Chondrocyte (in vitro differentiated cells): ENCODE measurements at places on chromosomes 2 and 18. TPM values are rescaled to one million over a fixed set of nuclear protein-coding genes. Genes with fewer than 3 reads are reported as not detected.

DNA sequence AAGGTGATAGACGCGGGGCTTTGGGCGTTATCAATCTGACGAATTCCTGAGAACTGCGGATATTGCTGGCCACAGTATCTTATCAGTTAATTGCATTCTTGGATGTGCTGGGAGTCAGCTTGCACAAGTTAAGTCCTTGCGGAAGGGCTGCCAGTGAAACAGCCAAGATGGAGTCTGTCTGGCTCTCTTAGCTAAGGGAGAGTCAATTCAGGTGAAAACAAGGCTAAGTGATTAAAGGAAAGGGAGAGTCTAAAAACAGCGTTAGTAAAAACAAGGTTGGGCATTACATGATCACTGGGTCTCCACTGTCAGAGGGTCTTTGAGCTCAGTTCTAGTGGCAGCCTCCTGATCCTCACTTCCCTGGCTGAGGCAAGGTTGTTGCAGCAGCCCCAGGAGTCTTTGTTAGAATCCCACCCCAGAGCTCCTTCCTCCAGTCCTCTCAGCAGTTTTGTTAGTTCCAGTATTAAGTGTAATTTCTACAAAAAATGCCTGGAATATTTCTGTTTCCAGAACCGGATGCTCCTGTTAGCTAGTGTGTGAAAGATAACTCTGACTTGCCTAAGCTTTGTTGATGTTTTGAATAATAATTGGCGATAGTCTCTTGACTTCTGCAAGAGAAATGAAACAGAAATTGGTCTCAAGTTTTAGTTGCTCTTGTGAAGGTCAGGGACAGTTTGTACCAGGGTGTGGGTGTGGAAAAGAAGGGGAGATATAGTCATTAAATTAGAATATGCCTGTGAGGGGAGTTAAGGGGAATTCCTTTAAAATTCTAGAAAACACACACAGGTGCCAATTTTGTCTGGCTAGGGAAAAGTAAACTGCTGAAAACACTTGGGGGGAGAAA lies 10.6 kb downstream of the CFLAR start:
- no peak for DNase-seq
- H3K4me3 ChIP-seq, result peak overlapping the region; percentile 37
- peaks cover 63% of the 10 kb centered on the region for H3K4me1 ChIP-seq
- no peaks in the 10 kb centered on the region for H3K27me3 ChIP-seq
- H3K36me3 ChIP-seq, result peaks cover 2% of the 10 kb centered on the region
- peak overlapping the region; percentile 92 for H3K27ac ChIP-seq

- H3K4me3 ChIP-seq, result no peak overlapping the region
- peak overlapping the region; percentile 71 for H3K27ac ChIP-seq
- H3K4me1 ChIP-seq, result peaks cover 56% of the 10 kb centered on the region
- H3K36me3 ChIP-seq, result no peaks in the 10 kb centered on the region
Measured at GRCh38 chr2:215680605-215681598, 245.0 kb upstream of the FN1 start.

DNA sequence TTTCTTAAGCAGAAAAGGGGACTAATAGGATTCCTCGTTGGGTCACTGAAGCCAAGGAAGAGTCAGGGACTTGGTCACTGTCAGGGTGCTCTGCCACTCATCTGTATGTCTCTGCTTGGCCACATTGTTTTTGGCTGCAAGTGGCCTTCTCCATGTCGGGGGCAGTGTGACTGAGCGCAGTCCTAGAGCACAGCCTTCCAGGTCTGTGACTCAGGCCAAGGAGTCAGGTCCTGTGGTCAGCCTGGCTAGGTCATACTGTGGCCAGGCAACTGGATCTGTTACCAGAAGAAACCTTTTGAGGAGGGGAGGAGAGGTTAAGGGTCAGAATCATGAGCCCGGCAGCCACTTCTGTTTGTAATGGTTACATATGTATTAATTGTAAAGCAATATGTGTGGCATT lies 61.3 kb downstream of the GALNT1 start:
- H3K4me1 ChIP-seq, result peaks cover 27% of the 10 kb centered on the region
- H3K4me3 ChIP-seq, result no peak overlapping the region
- H3K27me3 ChIP-seq, result no peaks in the 10 kb centered on the region
- H3K36me3 ChIP-seq, result peaks cover 8% of the 10 kb centered on the region
- DNase-seq, result no peak

The RTKN gene
- 18.3 to 32.4 TPM (median 20.4 TPM) in 3 replicates for total RNA-seq

The PAX8 gene
- total RNA-seq, result 0.29 TPM in 1 of 3 replicates, not detected in the others

DNA sequence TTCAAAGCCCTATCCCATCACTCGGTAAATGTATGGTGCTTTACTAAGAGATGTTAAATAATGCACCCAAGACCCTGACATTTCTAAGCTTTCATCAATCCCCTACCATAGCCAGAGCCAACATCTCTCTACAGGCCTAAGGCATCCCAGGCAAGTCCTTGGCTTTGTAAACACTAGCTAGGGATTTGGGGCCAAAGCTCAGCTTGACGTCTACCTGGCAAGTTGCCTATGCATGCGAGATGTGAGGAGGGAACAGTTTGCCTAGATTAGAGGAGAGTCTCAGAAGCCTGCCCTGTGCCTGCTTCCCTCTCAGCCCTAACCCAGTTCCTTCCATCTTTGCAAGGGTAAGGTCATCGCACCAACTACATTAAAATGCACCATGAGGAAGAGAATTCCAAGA lies 221.5 kb upstream of the NCKAP5 start:
- no peak for DNase-seq
- peaks cover 1% of the 10 kb centered on the region for H3K36me3 ChIP-seq
- H3K4me1 ChIP-seq, result peaks cover 21% of the 10 kb centered on the region
- no peak overlapping the region for H3K27ac ChIP-seq
- H3K27me3 ChIP-seq, result no peaks in the 10 kb centered on the region

The KLHL14 gene
- total RNA-seq, result not detected in 3 replicates

- no peaks in the 10 kb centered on the region for H3K27me3 ChIP-seq
- no peak overlapping the region for H3K27ac ChIP-seq
- no peak for DNase-seq
- no peaks in the 10 kb centered on the region for H3K36me3 ChIP-seq
- peaks cover 5% of the 10 kb centered on the region for H3K4me1 ChIP-seq
Measured at GRCh38 chr18:73719611-73720010, 428.0 kb downstream of the FBXO15 start.

DNA sequence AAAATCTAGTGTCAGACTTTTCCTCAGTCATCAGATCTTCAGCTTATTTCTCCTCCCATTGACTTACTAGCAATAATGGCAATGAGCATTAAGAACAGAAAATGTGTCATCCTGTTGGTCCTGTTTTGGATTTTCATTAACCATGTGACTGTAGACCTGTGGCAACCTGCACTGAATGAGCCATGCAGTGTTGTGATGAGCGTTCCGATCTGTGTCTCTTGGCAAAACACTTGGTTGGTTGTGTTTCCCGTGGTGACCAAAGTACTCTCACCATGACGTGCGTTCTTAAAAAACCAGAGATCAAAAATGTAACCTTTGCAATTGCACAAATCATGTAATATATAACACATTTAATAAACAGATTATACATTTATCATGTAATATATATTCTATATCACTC lies 138.6 kb downstream of the MAP3K20 start:
- H3K4me1 ChIP-seq, result peaks cover 41% of the 10 kb centered on the region
- H3K4me3 ChIP-seq, result no peak overlapping the region
- no peak for DNase-seq
- no peaks in the 10 kb centered on the region for H3K27me3 ChIP-seq

- H3K27me3 ChIP-seq, result no peaks in the 10 kb centered on the region
- H3K36me3 ChIP-seq, result no peaks in the 10 kb centered on the region
- no peaks in the 10 kb centered on the region for H3K4me1 ChIP-seq
- no peak overlapping the region for H3K27ac ChIP-seq
- H3K4me3 ChIP-seq, result no peak overlapping the region
- no peak for DNase-seq
Measured at GRCh38 chr2:149446748-149447147, 116.4 kb downstream of the LYPD6 start.

The EIPR1 gene
- 17.8 to 26.8 TPM (median 18.2 TPM) in 3 replicates for total RNA-seq

The MYO3B gene
- not detected in 3 replicates for total RNA-seq

GRCh38 chr2:172613615-172614231 lies 57.8 kb downstream of the PDK1 start:
- H3K4me1 ChIP-seq, result peaks cover 11% of the 10 kb centered on the region
- no peaks in the 10 kb centered on the region for H3K27me3 ChIP-seq
- no peak overlapping the region for H3K27ac ChIP-seq
- peaks cover 2% of the 10 kb centered on the region for H3K36me3 ChIP-seq

GRCh38 chr2:201890453-201890852 lies 84.1 kb downstream of the CDK15 start:
- no peak overlapping the region for H3K4me3 ChIP-seq
- DNase-seq, result no peak
- no peaks in the 10 kb centered on the region for H3K27me3 ChIP-seq
- peaks cover 19% of the 10 kb centered on the region for H3K4me1 ChIP-seq

The SLC16A14 gene
- 4.9 to 5.4 TPM (median 4.9 TPM) in 3 replicates for total RNA-seq

The TNFAIP6 gene
- 4.1 to 7.4 TPM (median 4.2 TPM) in 3 replicates for total RNA-seq

GRCh38 chr2:175147186-175147585 lies 20.8 kb downstream of the ATF2 start:
- peaks cover 39% of the 10 kb centered on the region for H3K4me1 ChIP-seq
- H3K27ac ChIP-seq, result peak overlapping the region; percentile 53
- no peak for DNase-seq

The C2orf15 gene
- total RNA-seq, result 0.17 to 0.26 TPM in 2 of 3 replicates, not detected in the other

DNA sequence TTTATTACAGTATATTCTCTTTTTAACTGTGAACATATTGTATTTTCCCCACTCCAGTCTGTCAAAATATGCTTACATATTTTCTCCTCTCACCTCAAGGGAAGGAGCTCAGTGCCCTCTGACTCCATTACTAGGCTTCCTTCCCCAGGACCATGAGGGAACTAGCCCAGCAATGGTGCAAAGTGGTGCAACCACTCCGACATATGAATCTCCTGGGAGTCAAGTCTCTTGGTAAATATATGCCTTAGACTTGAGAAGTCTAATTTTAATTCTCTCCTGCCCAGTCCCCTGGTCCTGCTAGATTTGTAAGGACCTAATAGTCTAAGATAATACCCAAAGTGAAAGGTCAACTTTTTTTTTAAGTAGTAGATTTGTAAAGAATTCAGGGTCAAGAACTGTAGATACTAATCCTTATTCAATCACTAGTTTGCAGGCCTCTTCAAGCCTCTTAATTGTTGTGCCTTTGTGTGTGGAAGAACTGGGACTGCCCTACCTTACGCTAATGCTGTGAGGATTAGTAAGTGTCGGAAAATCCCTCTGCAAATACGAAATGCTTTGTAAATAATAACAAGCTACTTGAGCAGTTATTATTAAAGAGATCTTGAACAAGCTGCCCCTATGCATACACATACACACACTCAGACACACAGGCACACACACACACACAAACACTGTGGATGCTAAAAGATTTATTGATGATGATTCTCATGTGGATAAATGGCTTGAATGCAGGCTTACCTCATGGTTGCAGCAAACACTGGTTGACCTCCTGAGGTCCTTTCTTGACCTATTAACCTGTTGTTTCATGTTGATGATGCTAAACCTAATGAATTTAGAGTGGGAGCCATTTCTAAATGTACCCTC lies 251.2 kb upstream of the PARD3B start:
- H3K36me3 ChIP-seq, result no peaks in the 10 kb centered on the region
- DNase-seq, result no peak
- no peak overlapping the region for H3K4me3 ChIP-seq
- no peak overlapping the region for H3K27ac ChIP-seq
- no peaks in the 10 kb centered on the region for H3K4me1 ChIP-seq

DNA sequence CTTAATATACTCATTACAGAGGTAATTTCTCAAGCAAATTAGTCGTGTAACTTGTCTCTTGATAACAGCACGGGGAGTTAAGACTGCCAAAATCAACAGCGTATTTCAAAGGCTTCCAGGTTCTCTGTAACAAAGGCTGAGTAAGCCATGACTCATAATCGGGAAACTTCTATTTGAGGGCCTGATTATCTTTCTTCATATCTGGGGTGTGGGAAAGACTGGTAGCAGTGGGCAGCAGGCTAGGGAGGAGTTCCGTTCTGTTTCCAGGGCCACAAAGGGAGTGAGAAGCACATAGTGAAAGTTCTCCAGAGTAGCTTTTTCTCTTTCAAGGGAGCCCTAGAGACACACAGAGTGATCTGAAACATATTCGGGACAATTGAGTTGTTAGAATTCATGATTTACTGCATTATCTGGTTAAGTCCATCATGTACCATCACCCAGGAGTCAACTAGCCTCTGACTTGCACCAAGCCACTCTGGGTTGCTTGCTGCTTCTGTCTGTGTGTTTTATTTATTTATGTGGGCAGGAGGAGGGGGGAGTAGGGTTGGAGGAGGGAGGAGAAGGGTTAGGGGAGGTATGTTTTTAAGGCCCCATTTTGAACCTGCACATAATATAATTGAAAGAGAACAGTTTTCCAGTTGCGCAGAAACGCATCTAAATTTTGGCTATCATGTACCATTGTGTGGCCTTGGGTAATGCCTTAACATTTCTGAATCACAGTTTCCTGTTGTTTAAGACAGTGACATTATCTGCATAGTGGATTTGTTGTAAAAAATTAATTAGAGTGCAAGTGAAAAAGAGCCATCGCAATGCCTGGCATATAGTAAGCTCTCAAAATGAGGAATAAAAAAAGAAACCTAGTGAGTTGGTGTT lies 80.5 kb upstream of the ITPRID2 start:
- H3K4me3 ChIP-seq, result no peak overlapping the region
- H3K27me3 ChIP-seq, result no peaks in the 10 kb centered on the region
- H3K27ac ChIP-seq, result peak overlapping the region; percentile 68
- peaks cover 46% of the 10 kb centered on the region for H3K4me1 ChIP-seq
- no peak for DNase-seq

The CDH7 gene
- total RNA-seq, result not detected in 3 replicates

The WBP1 gene
- 56.1 to 93.0 TPM (median 62.4 TPM) in 3 replicates for total RNA-seq

DNA sequence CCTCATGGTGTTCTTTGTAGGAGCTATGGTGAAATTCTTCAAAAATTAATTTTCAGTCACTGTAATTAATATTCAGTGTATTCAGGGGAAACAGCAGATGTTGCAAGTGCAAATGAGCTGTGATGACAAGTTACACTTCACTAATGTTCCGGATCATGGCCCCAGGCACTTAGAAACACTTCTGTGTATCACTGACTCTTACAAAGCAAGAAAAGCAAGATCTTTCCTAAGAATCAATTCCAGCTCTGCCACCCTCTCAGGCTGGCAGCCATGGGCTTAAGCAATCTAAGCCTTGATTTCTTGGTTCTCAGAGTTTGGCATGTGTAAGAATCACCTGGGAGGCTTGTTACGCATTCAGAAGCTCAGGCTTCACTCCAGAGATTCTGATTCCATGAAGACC lies 78.0 kb downstream of the MARCHF4 start:
- H3K4me3 ChIP-seq, result no peak overlapping the region
- peaks cover 21% of the 10 kb centered on the region for H3K4me1 ChIP-seq
- no peak overlapping the region for H3K27ac ChIP-seq

The CDK5R2 gene
- 0.22 to 0.36 TPM in 2 of 3 replicates, not detected in the other for total RNA-seq

GRCh38 chr2:187500585-187501359 lies 52.7 kb upstream of the CALCRL start:
- H3K4me3 ChIP-seq, result no peak overlapping the region
- peaks cover 4% of the 10 kb centered on the region for H3K36me3 ChIP-seq
- DNase-seq, result no peak
- H3K4me1 ChIP-seq, result peaks cover 43% of the 10 kb centered on the region
- H3K27me3 ChIP-seq, result no peaks in the 10 kb centered on the region

GRCh38 chr2:177599139-177599688 lies 206.6 kb downstream of the AGPS start:
- H3K36me3 ChIP-seq, result no peaks in the 10 kb centered on the region
- H3K27me3 ChIP-seq, result no peaks in the 10 kb centered on the region
- peaks cover 8% of the 10 kb centered on the region for H3K4me1 ChIP-seq

The MC2R gene
- not detected in 3 replicates for total RNA-seq

GRCh38 chr2:232018181-232018580 lies 56.7 kb downstream of the DIS3L2 start:
- no peak overlapping the region for H3K4me3 ChIP-seq
- DNase-seq, result no peak
- no peak overlapping the region for H3K27ac ChIP-seq

The ATOH8 gene
- total RNA-seq, result 2.2 to 10.3 TPM (median 2.7 TPM) in 3 replicates
